Upper lobe of left lung (tissue), 6 donors: ENCODE measurements at places on chromosomes 1 and 21.

DNA sequence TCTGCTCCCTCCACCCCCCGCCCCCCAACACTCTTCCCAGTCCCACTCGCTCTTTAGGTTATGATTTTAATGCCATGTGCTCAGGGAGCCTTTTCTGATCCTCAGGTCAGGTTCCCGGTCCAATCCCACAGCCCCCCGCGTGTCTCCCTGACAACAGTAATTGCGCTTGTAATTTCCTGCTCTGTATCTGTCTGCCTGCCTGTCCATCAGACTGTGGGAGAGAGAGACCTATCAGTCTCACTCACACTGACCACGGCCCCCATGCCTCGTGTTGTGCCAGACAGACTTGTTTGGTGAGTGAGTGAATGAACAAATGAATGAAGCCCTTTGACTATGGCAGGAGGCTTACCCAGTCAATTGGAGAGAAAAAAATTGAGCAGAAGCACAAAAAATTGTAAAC, 50.8 kb upstream of the ECE1 start:
- no peak for DNase-seq

DNA sequence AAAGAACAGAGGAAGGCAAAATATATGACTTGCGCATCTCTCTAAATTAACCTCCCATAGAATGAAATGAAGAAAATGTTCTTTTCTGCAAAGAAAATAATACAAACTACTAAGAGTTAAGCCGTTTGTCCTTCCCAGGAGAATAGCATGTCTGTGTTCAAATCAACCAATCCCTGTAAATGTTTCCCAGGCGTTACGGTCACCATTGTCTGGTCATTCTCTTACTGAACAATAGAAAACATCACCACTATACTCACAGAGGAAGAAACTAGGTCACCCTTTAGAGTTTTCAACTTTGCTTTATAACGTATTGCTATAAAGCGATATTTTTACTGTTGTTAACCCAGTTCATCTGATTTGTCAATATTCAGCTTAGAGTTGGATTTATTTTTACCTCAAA, 34.1 kb downstream of the COL11A1 start:
- DNase-seq: no peak

- DNase-seq: no peak
Measured at GRCh38 chr1:200556002-200556401, 64.5 kb downstream of the KIF14 start.

DNA sequence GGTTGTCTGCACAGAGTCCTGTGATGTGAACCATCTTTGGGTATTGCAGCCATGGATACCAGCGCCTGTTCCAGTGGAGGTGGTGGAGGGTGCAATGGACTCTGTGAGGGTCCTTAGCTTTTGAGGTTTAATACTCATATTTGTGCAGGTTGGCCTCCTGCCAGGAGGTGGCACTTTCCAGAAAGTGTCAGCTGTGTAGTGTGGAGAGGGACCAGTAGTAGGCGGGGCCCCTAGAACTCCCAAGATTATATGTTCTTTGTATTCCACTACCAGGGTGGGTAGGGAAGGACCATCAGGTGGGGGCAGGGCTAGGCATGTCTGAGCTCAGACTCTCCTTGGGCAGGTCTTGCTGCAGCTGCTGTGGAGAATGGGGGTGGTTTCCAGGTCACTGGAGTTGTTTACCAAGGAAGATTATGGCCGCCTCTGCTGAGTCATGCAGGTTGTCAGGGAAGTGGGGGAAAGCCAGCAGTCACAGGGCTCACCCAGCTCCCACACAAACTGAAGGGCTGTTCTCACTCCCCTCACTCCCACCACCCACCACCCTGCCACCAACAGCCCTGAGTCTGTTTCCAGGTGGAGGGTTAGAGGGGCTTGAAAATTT, 31.2 kb upstream of the ZNF678 start:
- DNase-seq: no peak

GRCh38 chr1:227769047-227769935, 34.1 kb downstream of the SNAP47 start:
- no peak for DNase-seq

DNA sequence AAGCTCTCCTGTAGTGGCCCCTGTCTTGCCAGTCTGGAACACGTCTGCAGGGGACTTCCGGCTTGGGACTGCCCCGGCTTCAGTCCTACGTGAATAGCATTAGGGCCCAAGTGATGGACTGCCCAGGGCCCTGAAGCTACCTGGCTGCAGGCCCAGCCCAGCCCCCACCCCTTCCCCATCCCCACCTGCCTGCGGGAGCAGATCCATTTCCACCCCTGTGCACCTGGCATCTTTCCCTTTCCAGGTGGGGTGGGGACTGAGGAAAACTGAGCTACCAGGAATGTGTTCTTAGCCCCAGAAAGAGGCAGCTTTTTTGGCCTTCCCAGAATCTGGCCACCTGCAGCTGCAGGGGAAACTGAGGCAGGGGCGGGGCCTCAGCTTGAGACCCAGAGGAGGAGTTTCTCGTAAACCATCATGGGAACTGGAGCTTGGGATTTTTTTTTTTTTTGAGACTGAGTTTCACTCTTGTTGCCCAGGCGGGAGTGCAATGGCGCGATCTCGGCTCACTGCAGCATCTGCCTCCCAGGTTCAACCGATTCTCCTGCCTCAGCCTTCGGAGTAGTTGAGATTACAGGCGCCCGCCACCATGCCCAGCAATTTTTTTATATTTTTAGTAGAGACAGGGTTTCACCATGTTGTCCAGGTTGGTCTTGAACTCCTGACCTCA, 3.2 kb downstream of the EDN2 start:
- no peak for DNase-seq

GRCh38 chr1:63813829-63814277, 40.0 kb downstream of the ROR1 start:
- no peak for DNase-seq

DNA sequence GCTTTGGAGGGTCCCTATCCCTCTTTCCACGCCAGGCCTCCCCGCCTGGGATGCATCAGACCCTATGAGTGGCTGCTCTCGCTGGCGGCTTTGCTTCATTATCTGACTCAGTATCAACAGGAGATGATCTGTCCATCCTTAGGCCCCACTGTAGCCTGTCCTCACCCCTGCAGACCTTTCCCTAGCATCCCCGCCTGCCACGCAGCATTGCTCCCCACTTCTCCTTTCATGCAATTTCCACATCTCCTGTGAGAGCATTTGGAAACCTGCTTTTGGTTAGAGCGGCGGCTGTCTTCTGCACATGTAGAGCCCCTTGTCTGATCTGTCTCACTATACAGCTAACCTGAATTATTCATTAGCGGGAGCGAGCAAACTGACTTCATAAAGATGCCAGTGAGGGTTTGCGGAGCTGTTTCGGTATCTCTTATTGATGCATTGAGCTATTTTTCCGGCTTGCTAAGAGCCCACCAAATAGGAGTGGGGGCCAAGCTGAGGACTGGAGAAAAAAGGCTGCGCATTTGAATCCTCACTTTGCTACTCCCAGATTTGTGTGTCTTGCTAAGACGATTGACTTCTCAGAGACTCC, 40.0 kb upstream of the ATP2B4 start:
- no peak for DNase-seq

DNA sequence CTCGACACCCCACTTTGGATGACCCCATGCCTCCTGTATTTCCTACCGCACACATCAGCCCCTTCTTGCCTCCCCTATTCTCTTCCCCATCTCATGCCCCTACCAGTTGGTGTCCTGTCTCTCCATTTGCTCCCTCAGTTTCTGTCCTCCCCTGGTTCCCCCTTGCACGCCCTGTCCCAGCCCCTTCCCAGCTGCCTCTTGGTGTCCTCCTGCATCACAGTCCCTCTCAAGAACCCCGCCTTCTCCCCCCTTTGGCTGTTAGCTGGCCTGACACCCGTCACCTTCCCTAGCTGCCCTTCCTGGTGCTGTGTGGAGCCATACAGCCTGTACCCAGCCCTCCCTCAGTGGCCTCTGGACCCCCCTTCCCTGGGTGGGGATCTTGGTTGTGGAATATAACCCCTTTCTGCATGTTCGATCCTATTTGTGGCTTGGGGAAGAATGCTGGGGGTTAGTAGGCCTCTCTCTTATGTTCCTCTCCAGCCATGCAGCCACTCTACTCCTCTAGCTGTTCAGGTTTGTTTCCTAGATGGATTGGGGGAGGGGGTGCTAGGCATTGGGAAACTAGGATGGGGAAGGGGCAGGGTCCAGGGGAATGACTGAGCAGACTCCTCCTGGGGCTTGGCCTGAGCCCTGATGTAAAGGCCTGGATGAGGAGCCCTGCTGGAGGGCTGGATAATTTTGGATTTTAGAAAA, 41.4 kb upstream of the NFASC start:
- no peak for DNase-seq

GRCh38 chr1:38565020-38565491, 294.5 kb downstream of the RRAGC start:
- no peak for DNase-seq

- DNase-seq: no peak
Measured at GRCh38 chr1:43438576-43438952, 15.2 kb downstream of the HYI start.

DNA sequence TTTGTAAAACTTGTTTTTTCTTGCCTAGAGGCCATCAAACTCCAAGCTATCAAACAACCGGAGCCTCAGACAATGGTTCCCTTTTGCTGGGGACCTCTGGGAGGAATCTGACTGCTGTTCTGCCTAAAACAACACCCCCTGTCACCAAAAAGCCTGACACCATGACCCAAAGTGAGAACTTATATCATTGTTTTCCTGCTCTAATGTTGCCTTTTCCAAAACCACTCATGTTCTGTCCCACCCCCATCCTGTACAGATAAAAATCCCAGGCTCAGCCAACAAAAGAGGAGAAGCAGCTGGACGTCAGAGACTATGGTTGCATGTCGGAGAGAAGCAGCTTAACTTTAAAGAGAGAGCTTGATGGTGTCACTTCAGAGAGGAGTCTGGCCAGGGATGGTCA, 327.2 kb upstream of the CXADR start:
- no peak for DNase-seq

DNA sequence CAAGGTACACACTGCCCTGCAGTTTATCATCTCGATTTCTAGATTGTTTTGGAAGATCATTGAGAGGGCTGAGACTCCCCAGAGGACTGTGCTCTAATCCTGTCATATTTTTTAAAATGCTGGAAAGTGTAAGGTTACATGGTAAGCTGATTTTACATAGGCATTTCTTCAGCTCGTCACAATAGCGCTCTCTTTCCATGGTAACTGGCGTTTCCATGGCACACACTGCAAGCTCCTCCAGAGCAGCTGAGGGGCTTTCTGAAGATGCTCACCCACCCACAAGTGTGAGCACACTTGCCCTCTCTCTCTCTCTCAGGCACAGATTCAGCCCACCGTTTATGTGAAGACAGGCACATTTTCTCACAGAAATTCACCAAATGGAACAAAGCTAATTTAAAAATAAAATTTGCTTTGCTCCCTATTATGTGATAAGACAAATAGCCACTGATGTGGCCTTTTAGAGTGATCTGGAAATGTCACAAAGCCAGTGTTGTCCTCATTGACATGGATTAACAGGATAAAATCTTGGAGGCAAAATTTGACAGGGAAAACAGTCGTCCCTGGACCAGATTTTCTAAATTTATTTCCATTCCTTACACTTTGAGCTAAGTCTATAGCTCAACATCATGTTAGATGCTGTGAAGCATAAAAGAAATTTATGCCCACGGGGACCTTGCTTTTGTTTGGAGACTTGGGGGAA, 421.5 kb downstream of the RWDD3 start:
- no peak for DNase-seq

- DNase-seq: no peak
Measured at GRCh38 chr21:24844671-24845070, 762.6 kb downstream of the MRPL39 start.

GRCh38 chr21:41147096-41147978, 20.6 kb upstream of the BACE2 start:
- no peak for DNase-seq

- DNase-seq: no peak
Measured at GRCh38 chr1:169511316-169512005, 25.7 kb upstream of the SLC19A2 start.

GRCh38 chr1:70994753-70995268, 52.8 kb downstream of the PTGER3 start:
- no peak for DNase-seq

DNA sequence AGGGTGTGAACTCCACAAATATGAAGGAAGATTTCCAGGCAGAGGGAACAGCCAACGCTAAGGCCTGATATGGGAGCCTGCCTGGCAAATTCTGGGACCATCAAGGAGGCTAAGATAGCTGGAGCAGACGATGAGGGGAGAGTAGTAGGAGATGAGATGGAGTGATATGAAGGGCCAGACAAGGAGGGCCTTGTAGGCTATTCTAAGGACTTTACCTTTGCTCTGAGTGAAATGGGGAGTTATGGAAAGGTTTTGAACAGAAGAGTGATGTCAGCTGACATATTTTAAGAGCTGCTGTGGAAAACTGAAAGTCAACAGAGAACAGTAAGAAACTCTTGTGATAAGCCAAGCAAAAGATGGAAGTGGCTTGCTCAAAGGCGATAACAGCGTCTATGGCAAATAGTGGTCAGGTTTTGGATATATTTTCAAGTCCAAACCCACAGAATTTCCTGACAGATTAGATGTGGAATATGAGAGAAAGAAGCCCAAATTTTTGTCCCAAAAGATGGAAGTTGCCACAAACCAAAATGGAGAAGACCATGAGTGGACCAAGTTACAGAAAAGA, 2.1 kb upstream of the TP53BP2 start:
- no peak for DNase-seq

DNA sequence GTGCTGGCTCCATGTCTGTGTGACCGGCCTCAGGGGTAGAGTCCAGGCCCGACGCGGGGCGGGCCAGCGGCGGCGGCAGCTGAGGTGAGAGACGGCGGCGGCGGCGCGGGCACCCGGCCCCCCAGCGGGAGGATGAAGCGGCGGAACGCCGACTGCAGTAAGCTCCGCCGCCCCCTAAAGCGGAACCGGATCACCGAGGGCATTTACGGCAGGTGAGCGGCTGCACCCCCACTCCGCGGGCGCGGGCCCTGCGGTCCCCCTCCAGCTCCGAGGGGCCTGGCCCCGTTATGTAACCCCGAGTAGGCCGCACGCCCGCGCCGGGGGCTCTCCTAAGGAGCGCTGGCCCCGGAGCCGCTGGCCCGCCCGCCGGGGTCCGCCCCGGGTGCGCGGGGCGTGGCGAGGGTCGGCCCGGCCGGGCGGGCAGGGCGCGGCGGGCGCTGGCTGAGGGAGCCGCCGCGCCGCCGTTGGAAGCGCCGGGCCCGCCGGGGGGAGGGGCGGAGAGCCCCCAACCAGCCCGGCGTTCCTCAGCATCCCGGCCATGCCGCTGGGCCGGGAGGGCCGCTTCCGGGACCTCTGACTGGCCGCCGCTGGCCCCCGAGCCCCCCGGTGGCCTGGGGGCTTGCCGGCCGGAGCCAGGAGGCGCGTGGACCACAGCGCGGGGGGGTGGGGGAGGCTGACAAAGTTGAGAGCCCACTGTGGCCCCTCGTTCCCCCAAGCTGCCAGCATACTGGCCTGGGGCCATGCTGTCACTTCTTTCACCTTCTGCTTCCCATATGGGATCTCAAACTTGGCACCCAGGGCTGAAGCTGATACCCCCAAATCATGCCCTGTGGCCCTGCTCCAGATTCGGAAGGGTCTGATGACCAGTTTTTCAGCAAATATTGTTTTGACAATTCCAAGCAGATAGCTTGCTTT, 527 bp downstream of the MACO1 start:
- DNase-seq: no peak

- no peak for DNase-seq
Measured at GRCh38 chr1:241271427-241271826, 85.6 kb downstream of the RGS7 start.

GRCh38 chr1:157080714-157081113, 18.9 kb downstream of the ETV3L start:
- no peak for DNase-seq
